ENCODE measurements at places on chromosomes 6 and 20.

DNA sequence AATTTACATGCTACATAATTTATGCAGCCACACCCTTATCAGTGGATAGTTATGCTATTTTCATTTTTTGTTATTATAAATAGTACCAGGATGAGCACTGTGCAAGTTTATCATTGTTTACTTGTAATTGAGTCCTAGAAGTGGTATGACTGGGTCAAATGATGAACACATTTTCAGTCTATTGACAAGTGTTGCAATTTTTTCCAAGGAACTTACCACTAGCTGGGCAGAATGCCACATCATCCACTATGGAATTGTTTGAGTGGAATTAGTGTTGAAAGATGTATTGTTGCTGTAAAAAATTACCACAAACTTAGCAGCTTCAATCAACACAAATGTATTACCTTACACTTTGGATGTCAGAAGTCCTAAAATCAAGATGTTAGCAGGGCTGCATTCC lies 38.1 kb upstream of the OPN5 start:
- no peak for DNase-seq
- no peaks in the 10 kb centered on the region for H3K27me3 ChIP-seq
- H3K36me3 ChIP-seq, result no peaks in the 10 kb centered on the region

- H3K36me3 ChIP-seq, result no peaks in the 10 kb centered on the region
- H3K4me3 ChIP-seq, result no peak overlapping the region
- H3K27me3 ChIP-seq, result no peaks in the 10 kb centered on the region
- DNase-seq, result no peak
Measured at GRCh38 chr20:63533871-63534393, 3.2 kb downstream of the PTK6 start.

- no peaks in the 10 kb centered on the region for H3K27me3 ChIP-seq
- no peak for DNase-seq
Measured at GRCh38 chr20:4894981-4895381, 106.3 kb downstream of the SLC23A2 start.

- no peaks in the 10 kb centered on the region for H3K36me3 ChIP-seq
- no peaks in the 10 kb centered on the region for H3K4me1 ChIP-seq
- no peak overlapping the region for H3K4me3 ChIP-seq
- no peak for DNase-seq
- H3K27me3 ChIP-seq, result no peaks in the 10 kb centered on the region
Measured at GRCh38 chr6:93272211-93272610, 147.1 kb downstream of the EPHA7 start.

GRCh38 chr20:3325864-3326263 lies 81.6 kb downstream of the DNAAF9 start:
- no peak overlapping the region for H3K27ac ChIP-seq
- H3K4me3 ChIP-seq, result no peak overlapping the region
- no peaks in the 10 kb centered on the region for H3K36me3 ChIP-seq
- DNase-seq, result no peak

- no peak overlapping the region for H3K4me3 ChIP-seq
- no peak for DNase-seq
- H3K27me3 ChIP-seq, result no peaks in the 10 kb centered on the region
Measured at GRCh38 chr6:74936886-74937285, 269.0 kb downstream of the COL12A1 start.

DNA sequence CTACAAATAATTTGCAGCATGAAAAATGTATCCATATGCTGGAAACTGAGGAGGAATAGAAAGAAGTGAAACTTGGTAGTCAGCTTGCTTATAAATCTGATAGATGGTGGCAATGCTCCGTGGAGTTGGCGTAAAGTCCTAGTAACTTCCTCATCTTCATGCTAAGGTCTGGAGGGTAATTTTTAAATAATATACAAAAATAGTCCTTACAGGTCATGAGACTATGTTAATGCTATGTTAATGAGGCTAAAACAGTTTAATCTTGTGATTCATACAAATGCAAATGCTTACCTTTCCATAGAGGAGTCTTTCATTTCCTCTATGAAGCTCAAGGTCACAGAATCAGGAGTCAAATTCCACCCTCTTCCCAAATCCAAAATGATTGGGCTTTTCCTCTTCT lies 9.4 kb upstream of the CRIP3 start:
- DNase-seq, result no peak
- no peak overlapping the region for H3K27ac ChIP-seq
- H3K4me3 ChIP-seq, result no peak overlapping the region
- H3K27me3 ChIP-seq, result no peaks in the 10 kb centered on the region
- no peaks in the 10 kb centered on the region for H3K36me3 ChIP-seq

GRCh38 chr20:63536241-63536977 lies 767 bp downstream of the PTK6 start:
- peaks cover 3% of the 10 kb centered on the region for H3K4me1 ChIP-seq
- no peak for DNase-seq
- H3K27me3 ChIP-seq, result no peaks in the 10 kb centered on the region
- H3K36me3 ChIP-seq, result no peaks in the 10 kb centered on the region

- H3K27ac ChIP-seq, result no peak overlapping the region
- H3K36me3 ChIP-seq, result no peaks in the 10 kb centered on the region
- H3K4me1 ChIP-seq, result no peaks in the 10 kb centered on the region
- DNase-seq, result no peak
Measured at GRCh38 chr6:115618256-115618655, 442.4 kb downstream of the FRK start.

- H3K36me3 ChIP-seq, result no peaks in the 10 kb centered on the region
- no peak for DNase-seq
- H3K27ac ChIP-seq, result no peak overlapping the region
- H3K4me3 ChIP-seq, result no peak overlapping the region
- H3K27me3 ChIP-seq, result no peaks in the 10 kb centered on the region
- H3K4me1 ChIP-seq, result peaks cover 2% of the 10 kb centered on the region
Measured at GRCh38 chr20:50005471-50005981, 22.7 kb downstream of the SNAI1 start.

Measured in iPS DF 6.9 (cell line).